H9 (cell line): ENCODE measurements at places on chromosomes 2 and 18.

GRCh38 chr2:8247905-8248622, 433.8 kb upstream of the ID2 start:
- DNase-seq = peak; percentile 12

DNA sequence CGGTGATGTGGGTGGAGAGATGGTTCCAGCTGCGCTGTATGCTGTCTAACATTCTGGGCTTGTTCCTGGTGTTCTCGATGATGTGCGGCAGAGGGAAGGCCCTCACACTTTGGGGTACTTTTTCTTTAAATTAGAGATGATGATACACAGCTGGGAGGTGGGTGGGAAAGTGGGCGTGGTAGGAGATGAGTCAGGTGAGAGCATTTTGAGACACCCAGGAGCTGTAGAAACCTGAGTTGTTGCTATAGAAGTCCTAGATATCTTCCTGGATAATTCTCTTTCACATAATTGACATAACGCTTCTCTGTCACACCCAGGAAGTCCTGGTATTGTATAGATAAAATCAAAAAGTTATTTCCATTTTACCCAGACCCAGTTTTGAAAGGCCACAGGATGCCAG, 103.8 kb upstream of the ALKAL2 start:
- DNase-seq = no peak

DNA sequence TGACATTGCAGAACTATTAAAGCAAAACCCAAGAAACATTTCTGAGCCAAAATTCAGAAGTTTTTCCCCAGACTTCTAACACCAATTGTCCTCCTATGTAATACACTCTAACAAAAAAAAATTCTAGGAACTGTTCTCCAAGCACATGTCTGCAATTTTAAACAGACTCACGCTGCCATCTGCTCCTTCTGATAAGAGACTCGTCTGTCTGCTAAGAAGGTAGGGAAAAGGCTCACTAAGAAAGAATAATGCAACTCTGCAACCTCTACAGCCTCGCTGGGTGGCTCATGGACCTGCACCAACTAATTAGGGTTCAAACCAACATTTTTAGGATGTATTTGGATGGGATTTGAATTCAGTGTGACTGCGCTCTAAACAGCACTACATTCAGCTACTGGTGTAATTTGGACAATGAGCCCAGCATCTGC, 366.5 kb downstream of the DSC3 start:
- DNase-seq = no peak

GRCh38 chr2:232533944-232534710, 5.4 kb upstream of the CHRNG start:
- no peak for DNase-seq

GRCh38 chr2:8644605-8645175, 37.2 kb upstream of the ID2 start:
- peak; percentile 51 for DNase-seq

GRCh38 chr2:197911667-197912066, 107.3 kb downstream of the PLCL1 start:
- no peak for DNase-seq

DNA sequence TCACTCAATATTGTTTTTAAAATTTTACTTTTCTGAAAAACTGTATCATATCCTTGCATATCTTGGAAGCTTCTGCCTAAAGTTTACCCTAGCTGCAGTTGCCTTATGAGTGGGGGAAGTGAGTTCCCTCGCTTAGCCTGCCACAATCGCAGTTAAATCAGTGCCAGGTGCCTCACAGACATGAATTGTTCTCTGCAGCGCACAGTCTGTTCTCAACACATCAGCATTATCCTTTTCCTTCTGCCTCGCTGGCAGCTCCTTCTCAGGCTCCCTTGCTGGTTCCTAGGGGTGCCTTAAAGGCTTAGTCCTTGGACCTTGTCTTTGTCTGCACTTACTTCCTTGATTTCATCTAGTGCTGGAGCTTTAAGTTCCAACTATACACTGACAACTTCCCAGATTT, 132.8 kb downstream of the TTC27 start:
- DNase-seq = no peak

DNA sequence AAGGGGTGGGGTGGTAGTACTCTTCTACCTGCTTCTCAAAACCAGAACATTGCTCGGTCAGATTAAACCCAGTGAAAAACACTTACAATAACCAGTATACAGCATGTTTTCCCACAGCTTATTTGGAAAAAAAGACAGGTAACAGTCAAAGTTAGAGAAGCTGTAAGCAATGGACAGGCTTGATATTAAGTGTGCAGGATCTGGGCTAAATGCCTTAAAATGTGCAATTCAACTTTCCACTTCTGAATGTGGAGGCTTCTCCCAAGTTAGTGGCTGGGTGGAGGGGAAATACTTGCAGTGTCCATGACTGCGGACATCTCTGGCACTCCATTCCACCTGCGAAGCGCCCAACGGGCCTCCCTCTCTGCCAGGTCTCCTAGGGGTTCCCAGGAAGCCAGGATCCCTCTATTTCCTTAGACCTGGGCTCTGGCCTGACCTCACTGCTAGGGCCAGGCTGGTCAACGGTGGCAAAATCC, 5.3 kb downstream of the ZEB2 start:
- DNase-seq = no peak

GRCh38 chr2:212034841-212035585, 503.6 kb downstream of the ERBB4 start:
- no peak for DNase-seq

DNA sequence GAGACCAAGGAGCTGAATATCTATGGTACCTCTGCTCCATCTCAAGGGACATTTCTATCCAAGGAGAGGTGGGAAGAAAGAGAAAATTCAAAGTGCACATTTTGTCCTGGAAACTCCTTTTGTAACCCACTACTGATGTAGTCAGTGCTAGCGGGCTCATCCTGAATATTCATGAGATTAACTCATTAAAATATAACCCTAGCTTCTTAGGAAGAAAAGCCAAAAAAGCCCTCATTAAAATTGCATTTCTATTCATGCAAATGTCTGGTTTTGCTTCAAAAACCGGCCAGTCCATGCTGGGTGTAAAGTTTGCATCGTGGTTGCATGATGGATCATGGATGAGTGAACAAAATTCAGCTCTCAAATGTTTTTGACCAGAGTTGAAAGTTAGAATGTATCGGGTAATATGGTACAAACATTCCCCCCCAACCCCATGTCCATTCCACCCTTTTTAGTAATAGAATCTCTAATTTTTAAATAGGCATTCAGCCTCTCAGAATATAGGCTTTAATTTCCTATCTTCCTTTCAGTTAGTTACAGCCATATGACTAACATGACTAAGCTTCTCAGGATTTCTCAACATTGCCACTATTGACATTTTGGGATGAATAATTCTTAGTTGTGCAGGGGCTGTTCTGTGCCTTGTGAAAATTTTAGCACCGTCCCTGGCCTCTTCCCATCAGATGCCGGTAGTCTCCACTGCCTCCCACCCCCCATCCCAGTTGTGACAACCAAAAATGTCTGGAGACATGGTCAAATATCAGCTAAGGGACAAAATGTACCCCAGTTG, 104.2 kb upstream of the RND3 start:
- DNase-seq = no peak

GRCh38 chr18:52237551-52237950, 102.4 kb upstream of the DCC start:
- no peak for DNase-seq

GRCh38 chr18:13452388-13452811, 233.8 kb downstream of the LDLRAD4 start:
- DNase-seq = peak; percentile 56

- DNase-seq = no peak
These were observed 63.0 kb downstream of the NPAS2 start for GRCh38 chr2:100882645-100883613.

DNA sequence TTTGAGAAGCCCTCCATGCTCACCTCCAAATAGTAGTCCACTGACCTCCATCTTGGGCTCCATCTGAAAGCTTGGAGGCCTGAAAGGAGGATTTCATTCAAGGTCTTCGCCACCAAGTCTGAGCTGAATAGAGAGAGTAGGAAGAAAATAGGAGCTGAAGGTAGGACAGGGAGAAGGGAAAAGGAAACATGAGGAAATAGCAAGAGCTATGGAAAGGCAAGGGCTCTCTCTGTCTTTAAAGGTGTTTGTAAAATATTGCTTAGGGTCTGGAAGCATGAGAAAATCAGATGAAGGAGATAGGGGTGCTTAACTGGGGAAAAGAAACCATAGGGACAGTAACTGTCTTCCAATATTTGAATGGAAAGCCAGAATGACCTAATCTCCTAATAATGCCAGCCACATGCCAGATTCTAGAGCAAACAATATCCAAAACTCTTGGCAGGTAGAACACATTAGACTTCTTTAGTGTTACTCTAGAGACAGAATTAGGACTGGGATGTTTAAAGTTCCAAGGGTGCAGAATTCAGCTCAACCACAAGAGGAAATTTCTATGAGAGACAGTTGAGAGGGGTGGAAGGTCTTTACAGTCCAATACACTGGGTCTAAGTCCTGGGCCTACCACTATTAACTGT, 67.4 kb downstream of the NAB1 start:
- no peak for DNase-seq

DNA sequence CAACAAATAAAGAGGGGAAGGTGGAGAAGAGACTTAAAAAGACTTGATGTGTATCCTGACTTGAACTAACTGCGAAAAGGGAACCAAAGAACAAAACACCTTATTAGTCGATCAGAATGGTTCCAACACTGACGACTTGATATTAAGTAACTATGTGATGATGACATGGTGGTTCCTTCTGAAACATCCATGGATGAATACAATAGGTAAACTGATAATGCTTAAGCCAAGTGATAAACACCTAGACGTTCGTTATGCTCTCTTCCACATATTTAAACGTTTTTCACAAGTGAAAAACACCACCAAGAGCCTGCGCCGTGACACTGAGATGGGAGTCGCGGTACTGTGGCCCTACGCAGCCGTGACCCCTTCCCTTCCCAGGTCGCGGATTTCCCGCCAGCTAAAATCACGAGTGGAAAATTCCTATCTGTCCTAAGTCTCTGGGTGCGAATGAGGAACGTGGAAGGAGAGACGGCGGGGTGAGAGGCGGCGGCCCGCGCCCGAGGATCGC, 797 bp downstream of the TTC32 start:
- no peak for DNase-seq

DNA sequence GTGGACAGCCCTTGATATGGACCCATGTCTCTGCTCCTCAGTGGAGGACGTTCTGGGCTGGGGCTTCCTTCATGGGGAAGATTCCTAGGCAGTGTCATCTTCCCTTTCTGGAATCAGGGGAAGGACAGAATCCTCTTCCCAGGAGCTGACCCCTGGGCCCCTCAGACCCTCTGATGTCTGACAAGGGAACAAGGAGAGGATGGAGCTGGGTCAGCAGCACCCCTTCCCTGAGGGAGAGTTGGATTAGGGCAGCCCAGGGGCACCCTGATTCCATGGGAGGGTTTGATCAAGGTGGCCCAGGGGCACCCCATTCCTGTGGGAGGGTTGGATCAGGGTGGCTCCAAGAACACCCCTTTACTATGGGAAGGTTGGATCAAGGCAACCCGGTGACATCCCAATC, 86.5 kb downstream of the ACKR3 start:
- no peak for DNase-seq

DNA sequence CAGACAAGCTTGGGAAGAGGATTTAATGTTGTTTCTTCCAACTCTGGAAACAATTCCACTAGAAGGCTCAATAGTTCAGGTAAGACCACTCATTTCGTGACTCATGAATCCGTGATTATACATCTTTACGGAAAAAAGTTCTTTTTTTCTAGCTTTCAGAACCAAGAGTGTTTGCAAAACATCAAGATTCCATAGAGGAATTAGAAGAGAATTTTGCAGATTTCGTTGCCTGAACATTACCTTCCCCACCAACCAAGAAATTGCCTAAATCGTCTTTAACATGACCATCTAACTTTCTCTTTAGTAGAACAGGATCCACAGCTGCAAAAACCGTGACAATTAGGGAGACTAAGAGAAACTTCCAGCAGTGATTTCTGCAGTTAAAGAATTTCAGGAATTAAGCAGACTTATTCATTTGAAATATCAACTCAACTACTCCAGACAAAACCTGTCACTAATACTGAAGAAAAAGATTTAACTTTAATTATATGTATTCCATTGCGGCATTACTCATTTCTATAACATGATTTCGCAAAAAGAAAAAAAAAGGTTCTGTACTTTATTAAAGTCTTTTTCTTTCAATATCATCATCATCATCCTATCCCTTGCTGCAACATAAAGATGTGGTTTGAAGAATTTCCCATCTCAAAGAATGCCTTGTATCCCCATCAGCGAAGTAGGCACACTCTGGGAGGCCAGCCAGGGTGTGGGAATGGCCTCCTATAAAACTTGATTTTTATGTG, 1.9 kb upstream of the NAB1 start:
- no peak for DNase-seq

- DNase-seq = no peak
These were observed 148.2 kb downstream of the RND3 start for GRCh38 chr2:150339282-150339681.

DNA sequence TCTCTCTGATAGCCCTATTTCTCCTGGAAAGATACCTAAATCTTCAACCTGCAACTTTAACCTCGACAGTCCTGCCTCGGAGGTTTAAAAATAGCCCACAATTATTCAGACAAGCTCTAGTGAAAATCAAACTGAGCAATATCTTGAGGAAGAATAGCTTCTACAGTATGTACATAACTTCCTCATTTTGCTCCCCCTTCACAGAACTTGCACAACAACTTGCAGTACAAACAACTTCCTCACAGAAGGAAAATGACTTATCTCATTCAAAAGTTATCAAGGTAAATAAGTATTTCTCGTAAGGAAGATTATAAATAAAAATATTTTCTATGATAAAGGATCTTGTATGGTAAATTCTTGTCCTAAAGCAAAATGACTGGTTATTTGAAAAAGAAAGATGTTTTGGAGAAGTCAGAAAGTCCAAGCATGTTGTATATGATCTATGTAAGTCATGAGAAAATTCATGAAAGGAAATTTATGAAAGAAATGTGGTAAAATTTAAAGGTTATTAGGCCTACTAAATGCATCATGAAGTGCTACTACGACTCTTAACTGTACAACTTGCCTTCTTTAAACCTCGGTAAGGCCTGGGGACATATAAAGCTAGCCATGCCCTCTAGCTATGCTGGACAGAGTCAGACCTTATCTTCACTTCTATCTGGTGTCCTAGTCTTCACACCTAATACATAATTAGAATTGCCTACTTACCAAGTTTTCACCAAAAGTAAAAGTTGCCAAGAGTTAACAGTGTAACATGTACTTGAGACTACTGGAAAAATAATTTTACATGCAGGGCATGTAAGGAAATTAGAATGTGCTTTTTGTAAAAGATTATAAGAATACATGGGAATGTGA, 394.5 kb downstream of the DLGAP1 start:
- no peak for DNase-seq

DNA sequence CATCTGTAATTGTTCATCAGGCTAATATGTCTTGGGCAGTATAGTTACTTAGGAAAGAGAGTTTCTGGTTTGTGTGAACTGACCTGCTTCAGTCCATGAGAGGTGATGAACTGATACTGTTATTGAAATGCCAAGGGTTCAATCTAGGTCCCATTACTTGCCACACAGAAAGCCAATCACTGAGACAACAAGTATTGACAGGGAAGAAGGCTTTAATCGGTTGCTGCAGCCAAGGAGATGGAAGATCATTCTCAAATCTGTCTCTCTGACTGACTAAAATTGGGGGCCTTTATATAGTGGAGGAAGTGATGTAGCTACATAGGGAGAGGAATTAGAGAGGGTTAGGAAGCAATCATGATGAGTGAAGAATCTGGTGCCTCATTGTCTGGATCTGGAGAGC, 19.9 kb upstream of the FAM98A start:
- DNase-seq = no peak

GRCh38 chr2:78910376-78910775, 115.1 kb upstream of the REG3G start:
- DNase-seq = no peak

- DNase-seq = no peak
These were observed 98.6 kb downstream of the BABAM2 start for GRCh38 chr2:27989149-27989548.

GRCh38 chr18:63085611-63086010, 234.0 kb downstream of the BCL2 start:
- DNase-seq = no peak
